ENCODE measurements at places on chromosomes 1 and 21. TPM values are rescaled to one million over a fixed set of nuclear protein-coding genes. Genes with fewer than 3 reads are reported as not detected.
A peak's percentile ranks its signal among the peaks of the same experiment; 100 is the strongest.

The SRP9 gene
- total RNA-seq = 374 TPM

The MNDA gene
- 38.1 TPM for total RNA-seq

The LYPD8 gene
- not detected for total RNA-seq

The NHLH1 gene
- 1.9 TPM for total RNA-seq

GRCh38 chr1:111734426-111734825, 4.8 kb downstream of the INKA2 start:
- H3K36me3 ChIP-seq = peaks cover 14% of the 10 kb centered on the region
- H3K4me3 ChIP-seq = no peak overlapping the region
- peaks cover 80% of the 10 kb centered on the region for H3K4me1 ChIP-seq
- H3K27ac ChIP-seq = peak overlapping the region; percentile 4
- DNase-seq = no peak

- no peaks in the 10 kb centered on the region for H3K36me3 ChIP-seq
- H3K4me3 ChIP-seq = no peak overlapping the region
- no peak for DNase-seq
- no peaks in the 10 kb centered on the region for H3K4me1 ChIP-seq
Measured at GRCh38 chr21:37370152-37371040, 3.8 kb downstream of the DYRK1A start.

GRCh38 chr1:230356869-230357794, 69.0 kb downstream of the PGBD5 start:
- H3K27ac ChIP-seq = no peak overlapping the region
- no peak overlapping the region for H3K4me3 ChIP-seq
- H3K4me1 ChIP-seq = peaks cover 17% of the 10 kb centered on the region

- H3K36me3 ChIP-seq = peaks cover 34% of the 10 kb centered on the region
- H3K27ac ChIP-seq = no peak overlapping the region
Measured at GRCh38 chr1:93579891-93580290, 101.7 kb downstream of the BCAR3 start.

GRCh38 chr1:171940368-171940767, 99.1 kb downstream of the DNM3 start:
- DNase-seq = no peak
- no peaks in the 10 kb centered on the region for H3K4me1 ChIP-seq
- H3K27ac ChIP-seq = no peak overlapping the region
- H3K27me3 ChIP-seq = no peaks in the 10 kb centered on the region
- H3K4me3 ChIP-seq = no peak overlapping the region

DNA sequence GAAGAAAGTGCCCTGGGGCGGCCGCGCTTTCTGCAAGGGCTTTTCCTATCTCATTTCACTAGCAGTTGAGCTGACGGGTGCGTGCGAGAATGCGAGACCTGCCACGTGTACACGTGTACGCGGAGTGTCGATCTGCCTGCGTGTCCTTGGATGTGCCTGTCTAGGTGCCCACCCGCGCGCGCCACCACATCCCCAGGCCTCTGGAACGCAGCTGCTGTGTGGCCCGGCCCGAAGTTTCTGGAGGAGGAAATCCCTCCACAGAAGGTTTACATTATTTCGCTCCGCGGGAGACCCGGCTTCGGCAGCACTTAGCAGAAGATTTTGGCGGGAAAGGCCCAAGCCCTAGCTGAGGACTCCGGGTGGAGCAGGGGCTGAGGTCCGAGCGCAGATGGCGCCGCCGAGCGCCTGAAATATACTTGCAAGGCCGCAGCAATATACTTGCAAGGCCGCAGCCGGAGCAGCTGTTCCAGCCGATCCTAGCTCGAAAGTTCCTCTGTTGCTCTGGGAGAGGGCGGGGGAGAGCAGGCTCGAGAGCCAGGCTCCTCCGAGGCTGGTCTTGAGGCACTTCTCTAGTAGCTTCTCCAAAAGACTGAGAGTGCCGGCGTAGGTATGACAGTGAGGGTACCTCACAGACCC, 3.9 kb downstream of the TBX15 start:
- H3K27me3 ChIP-seq = peaks cover 99% of the 10 kb centered on the region
- no peak overlapping the region for H3K27ac ChIP-seq
- no peak for DNase-seq
- H3K4me3 ChIP-seq = peak overlapping the region; percentile 9

DNA sequence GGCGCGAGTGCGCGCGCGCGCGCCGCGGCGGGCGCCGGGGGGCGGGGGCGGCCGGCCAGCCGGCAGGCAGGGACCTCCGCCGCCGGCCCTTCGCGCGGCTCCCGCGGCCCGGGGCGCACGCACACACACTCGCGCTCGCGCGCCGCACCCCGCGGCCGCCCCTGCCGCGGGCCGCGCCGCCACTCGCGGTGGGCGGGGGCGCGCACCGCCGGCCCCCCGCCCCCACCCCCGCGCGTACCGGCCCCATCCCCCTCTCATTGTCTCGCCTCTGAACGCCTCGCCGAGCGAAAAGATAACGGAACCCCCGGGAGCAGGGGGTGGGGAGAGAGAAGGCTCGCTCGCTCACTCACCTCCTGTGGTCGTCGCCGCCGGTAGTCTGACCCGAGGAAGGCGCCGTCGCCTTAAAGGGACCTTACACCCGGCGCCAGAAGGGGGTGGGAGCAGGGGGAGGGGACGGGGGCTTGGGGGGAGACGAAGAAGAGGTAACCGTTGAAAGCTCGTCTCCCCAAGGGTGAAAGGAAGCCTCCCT, 428 bp downstream of the POGZ start:
- peak; percentile 87 for DNase-seq
- no peaks in the 10 kb centered on the region for H3K36me3 ChIP-seq
- H3K4me3 ChIP-seq = peak overlapping the region; percentile 60
- peak overlapping the region; percentile 88 for H3K27ac ChIP-seq
- no peaks in the 10 kb centered on the region for H3K27me3 ChIP-seq
